ENCODE measurements at places on chromosomes 7 and 10.
A peak's percentile ranks its signal among the peaks of the same experiment; 100 is the strongest.

GRCh38 chr10:126585249-126586017, 85.1 kb downstream of the C10orf90 start:
- DNase-seq: no peak

GRCh38 chr10:58651040-58651439, 138.4 kb downstream of the BICC1 start:
- DNase-seq: no peak

DNA sequence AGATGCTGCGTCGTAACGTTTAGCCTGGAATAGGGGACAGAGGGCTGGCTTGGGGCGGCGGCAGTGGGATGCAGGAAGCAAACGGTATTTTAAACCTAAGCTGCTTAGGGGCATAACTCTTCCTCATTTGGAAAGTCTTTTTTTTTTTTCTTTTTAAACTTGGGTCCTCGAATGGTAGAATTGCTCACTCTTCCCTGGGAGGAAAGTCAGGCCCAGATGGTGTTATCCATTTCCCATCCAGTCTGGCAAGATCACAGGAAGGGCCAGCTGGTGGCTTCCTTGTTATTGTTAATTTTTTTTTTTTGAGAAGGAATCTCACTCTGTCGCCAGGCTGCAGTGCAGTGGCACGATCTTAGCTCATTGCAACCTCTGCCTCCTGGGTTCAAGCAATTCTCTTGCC, 56.6 kb downstream of the TMEM209 start:
- no peak for DNase-seq

GRCh38 chr7:41637049-41637448, 65.8 kb downstream of the INHBA start:
- DNase-seq: no peak

DNA sequence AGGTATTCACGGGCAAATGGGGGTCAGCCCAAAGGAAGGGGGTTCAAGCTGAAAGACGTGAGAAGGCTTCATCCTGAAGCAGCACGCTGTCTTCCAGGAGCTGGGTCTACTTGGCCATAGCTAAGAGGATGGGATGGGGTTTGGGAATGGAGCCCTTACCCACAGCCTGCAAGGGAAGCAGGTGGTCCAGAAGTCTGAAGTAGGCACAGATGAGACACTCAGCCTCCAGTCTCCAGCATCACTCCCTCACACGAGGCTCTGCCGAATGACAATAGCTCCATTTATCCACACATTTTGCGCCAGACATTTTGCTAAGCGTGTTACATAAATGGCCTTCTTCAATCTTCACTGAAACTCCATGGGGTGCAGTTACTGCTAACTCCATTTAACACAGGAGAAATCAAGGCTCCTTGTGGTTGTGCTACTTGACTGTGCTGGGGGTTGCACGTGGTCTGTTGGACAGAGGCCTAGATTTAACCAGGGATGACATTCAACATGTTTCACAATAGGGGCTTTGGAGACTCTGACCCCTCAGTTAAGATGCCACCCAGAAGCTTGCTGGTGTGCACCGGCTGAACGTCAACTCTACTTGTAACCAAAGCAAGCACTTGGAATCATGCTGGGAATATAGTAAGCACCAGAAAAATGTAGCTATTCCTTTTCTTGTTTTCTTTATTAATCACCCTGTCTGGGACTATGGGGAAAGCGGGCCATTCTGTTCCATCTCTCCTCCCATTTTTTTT, 85.3 kb downstream of the FAM241B start:
- no peak for DNase-seq

- DNase-seq: peak; percentile 67
Measured at GRCh38 chr10:5811387-5811821, 1.8 kb downstream of the GDI2 start.

- peak; percentile 58 for DNase-seq
Measured at GRCh38 chr7:83976302-83976701, 218.3 kb downstream of the SEMA3A start.

DNA sequence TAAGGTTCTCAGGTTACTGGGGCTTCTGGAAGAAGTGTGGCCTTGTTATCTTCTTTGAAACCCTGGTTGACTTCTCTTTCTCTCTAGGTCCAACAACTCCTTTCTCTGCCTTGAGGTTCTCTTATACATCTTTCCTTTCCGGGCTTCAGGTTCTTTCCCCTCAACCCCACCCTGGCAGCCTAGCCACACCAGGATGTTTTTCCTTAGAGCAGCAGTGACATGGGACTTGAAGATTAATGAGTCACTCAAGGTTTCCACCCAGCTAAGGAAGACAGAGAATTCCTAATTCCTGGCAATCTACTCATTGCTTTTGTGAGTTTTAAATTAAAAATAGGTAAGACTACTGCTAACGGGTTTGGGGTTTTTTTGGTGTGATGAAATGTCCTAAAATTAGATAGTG, 121.8 kb upstream of the HPS1 start:
- no peak for DNase-seq

GRCh38 chr7:105591522-105591921, 10.2 kb upstream of the EFCAB10 start:
- no peak for DNase-seq

- DNase-seq: peak; percentile 83
Measured at GRCh38 chr7:116588641-116589594, 64.1 kb downstream of the CAV1 start.

- no peak for DNase-seq
Measured at GRCh38 chr7:29516491-29516890, 47.1 kb upstream of the PRR15 start.

- peak; percentile 45 for DNase-seq
Measured at GRCh38 chr7:37212556-37212955, 236.1 kb downstream of the ELMO1 start.
